Activated CD8-positive, alpha-beta memory T cell treated with anti-CD3 and anti-CD28 coated beads for 1 hour (primary cell): ENCODE measurements at places on chromosomes 5 and 9.

DNA sequence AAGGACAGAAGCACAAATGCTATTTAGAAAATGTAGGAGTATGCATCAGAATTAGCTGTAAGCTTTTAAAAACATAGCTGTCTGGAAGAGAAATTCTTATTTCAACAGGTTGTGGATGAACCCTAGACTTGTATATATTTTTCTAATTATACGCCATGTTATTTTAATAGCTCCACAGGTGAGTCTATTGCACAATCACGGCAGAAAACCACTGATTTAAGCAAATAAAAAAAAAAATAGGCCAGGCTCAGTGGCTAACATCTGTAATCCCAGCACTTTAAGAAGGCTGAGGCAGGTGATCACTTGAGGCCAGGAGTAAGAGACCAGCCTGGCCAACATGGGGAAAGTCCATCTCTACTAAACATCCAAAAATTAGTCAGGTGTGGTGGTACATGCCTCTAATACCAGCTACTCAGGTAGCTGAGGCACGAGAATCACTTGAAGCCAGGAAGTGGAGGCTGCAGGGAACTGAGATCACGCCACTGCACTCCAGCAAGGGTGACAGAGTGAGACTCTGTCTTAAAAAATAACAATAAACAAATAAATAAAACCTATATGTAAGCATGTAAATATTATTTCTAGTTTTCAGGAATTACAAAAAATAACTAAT, 11.7 kb downstream of the TRIM23 start:
- no peak for DNase-seq

GRCh38 chr5:38846379-38847011, 683 bp downstream of the OSMR start:
- DNase-seq: no peak

DNA sequence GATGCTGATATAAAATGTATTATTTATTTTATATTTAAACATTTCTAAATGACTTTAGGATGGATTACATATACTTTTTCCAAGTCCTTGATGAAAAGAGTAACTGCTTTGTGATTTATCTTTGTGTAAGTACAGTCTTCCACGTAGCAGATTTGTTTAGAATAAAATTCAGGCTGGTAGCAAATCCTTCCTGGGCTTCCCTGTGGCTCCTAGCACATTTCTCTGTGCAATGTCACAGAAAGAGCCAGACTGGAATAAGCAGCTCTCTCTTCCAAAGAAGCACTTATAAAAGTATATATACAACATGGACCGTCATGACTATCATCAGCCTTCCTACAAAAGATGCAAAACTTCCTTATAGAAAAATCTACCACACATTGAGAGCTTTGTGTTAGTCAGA, 388.6 kb downstream of the ACTL7B start:
- no peak for DNase-seq

GRCh38 chr5:159802661-159803060, 113.6 kb upstream of the ADRA1B start:
- DNase-seq: no peak

DNA sequence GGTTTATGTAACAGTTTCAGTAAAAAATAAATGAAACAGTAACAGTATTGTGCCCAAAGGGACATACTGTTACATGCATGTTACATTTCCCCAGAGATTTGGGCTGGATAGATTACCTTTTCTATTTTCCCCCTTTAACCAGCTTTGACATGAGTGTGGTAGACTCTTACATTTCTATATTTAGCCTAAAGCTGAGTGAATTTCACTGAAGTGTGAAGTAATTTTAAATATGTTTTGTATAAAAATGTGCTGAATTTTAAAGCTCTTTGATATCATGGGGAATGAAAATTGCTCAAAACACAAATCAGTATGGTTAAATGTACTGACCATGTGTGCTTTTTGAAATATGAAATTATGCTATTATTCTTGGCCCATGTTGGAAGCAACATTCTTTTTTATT, 122.3 kb upstream of the CDH10 start:
- DNase-seq: no peak

GRCh38 chr5:2403296-2403695, 348.2 kb downstream of the IRX2 start:
- no peak for DNase-seq

- no peak for DNase-seq
Measured at GRCh38 chr9:21974343-21974721, 19.9 kb downstream of the CDKN2A start.

GRCh38 chr9:14535161-14535955, 157.9 kb downstream of the ZDHHC21 start:
- no peak for DNase-seq

GRCh38 chr5:103562453-103563157, at the start of gene NUDT12:
TSS of gene NUDT12 (minus strand) at chr5:103562789. CDS start at chr5:103560248, 2,541 bp downstream.
- no peak for DNase-seq

DNA sequence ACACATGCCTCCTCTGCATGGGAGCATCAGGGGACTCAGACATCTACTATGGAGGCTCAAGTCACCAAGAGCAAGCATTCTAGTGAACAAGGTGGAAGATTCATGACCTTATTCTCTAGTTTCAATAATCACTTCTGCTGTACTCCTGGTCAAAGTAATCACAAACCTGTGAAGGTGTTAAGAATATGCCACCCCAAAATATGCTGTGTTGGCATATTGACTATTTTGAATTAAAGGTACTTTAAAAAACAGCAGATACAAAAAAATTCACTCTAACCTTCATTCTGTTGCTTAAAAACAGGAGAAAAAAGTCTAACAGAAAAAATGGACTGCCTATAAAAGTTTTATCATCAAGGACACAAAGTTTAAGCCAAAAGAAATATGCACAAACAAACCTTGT, 607.8 kb upstream of the TYRP1 start:
- DNase-seq: no peak

- no peak for DNase-seq
Measured at GRCh38 chr9:93517331-93517730, 59.1 kb upstream of the PHF2 start.

- no peak for DNase-seq
Measured at GRCh38 chr9:20662156-20662555, 21.9 kb upstream of the FOCAD start.

- no peak for DNase-seq
Measured at GRCh38 chr5:135829681-135830383, 4.6 kb upstream of the SLC25A48 start.

GRCh38 chr5:38329132-38329715, 70.9 kb downstream of the EGFLAM start:
- no peak for DNase-seq

GRCh38 chr9:4365055-4365454, 65.2 kb upstream of the GLIS3 start:
- DNase-seq: no peak

DNA sequence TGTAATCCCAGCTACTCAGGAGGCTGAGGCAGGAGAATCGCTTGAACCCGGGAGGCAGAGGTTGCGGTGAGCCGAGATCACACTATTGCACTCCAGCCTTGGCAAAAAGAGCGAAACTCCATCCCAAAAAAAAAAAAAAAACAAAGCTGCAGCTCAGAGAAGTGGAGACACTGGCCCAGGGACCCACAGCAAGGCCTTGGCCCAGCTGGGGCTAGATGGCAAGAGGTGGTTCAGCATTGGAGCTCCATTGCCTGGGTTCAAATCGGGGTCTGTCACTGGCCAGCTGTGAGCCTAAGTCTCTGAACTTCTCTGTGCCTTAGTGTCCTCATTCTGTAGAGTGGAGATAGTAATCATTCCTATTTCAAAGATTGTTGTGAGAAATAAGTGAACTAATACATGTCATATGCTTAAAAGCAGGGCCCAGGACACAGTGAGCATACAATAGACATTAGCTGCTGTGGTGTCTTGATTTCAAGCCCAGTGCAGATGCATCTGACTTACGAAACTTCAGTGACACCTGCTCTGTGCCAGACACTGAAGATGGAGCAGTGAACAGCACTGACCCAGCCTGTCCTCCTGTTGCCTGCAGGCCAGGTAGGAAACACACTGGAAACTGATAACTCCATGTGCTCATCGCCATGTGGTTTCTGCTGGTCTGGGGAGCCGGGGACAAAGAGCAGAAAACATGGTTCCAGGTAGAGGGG, 127.7 kb downstream of the C9orf50 start:
- no peak for DNase-seq

DNA sequence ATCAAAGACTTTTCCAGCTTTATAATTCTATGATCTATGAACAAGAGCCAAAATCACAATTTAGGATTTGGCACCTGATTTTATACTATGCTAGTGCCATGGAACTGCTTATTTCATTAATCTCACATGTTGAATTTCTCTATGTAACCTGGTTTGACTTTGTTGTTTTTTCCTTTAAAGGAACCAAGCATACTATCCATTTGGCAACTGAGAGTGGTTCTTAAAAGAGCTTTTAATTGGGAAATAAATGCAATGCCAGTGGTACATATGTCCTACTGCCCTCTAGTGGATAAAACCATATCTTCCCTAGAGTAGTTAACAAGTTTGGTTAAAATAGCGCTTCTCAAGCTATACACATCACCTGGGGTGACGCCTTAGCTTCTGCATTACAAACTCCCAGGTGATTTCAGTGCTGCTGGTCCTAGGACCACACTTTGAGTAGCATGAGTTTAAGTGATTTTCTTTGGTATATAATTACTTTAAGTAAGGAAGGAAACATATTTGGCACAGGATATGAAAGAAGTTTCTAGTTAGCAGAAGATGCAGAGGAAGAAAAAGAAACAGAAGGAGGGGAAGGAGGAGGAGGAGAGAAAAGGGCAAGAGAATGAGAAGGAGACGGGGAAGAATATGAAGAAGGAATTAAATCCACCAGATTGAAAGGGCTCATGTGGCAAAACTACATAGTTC, 56.8 kb downstream of the FGF10 start:
- no peak for DNase-seq

DNA sequence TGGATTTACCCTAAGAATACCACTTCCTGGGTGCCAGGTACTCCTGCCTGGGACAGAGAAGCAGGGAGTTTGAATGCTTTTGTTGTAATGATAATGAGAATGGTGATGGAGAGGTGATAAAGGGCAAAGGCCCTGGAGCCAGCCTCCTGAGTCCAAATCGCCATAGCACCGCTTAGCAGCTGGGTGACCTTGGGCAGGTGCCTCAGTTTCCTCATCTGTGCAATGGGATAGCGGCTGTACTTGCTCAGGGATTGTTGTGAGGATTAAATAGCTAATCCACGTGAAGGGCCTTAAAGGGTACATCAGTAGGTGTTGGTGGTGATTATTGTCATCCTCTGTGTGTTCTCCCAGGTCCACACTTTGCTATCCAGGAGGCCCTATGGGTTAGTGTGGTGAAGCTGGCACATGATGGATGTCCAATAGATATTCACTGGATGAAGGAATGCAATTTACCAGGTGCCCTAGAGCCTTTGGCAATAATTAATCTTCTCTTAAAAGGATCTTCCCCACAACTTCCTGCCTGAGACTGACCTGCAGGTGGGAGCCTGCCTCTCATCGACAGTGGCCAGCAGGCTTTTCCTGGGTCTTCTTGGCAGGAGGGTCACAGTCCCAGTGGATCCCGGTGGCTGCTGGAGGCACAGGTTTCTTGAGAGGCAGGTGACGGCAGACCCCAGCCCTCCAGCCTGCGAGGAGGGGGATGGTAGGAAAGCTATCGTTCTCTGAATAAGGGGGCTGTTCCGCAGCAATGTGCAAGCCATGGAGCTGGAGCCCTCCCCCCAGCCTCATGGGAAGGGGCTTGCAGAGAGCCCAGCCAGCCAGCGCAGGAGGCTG, 160.2 kb downstream of the MACROH2A1 start:
- no peak for DNase-seq

GRCh38 chr9:105679257-105680022, 14.9 kb upstream of the TMEM38B start:
- DNase-seq: no peak

- no peak for DNase-seq
Measured at GRCh38 chr9:85729882-85730281, 11.9 kb downstream of the AGTPBP1 start.

GRCh38 chr9:133888809-133889491, 103.2 kb downstream of the VAV2 start:
- no peak for DNase-seq

GRCh38 chr9:17090041-17090440, 44.8 kb upstream of the CNTLN start:
- DNase-seq: no peak

- no peak for DNase-seq
Measured at GRCh38 chr5:176985516-176985915, 21.1 kb downstream of the UIMC1 start.

DNA sequence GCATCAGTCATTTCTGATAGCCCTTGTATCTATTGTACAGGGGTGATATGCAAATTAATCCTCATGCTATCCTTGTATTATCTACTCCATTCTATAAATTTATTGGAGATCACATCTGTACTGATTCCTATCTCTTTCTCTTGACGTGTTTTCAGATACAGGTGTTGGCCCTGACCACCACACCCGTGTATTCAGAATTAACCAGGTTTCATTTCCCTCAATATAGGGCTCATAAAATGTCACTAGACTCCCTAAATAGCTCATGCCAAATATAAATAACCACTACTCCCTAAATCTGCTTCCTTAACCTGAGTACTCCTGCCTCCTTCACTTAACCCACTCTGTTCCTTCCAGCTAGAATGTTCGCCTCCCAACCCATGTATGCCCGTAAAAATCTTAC, 522.8 kb upstream of the KLF4 start:
- no peak for DNase-seq

DNA sequence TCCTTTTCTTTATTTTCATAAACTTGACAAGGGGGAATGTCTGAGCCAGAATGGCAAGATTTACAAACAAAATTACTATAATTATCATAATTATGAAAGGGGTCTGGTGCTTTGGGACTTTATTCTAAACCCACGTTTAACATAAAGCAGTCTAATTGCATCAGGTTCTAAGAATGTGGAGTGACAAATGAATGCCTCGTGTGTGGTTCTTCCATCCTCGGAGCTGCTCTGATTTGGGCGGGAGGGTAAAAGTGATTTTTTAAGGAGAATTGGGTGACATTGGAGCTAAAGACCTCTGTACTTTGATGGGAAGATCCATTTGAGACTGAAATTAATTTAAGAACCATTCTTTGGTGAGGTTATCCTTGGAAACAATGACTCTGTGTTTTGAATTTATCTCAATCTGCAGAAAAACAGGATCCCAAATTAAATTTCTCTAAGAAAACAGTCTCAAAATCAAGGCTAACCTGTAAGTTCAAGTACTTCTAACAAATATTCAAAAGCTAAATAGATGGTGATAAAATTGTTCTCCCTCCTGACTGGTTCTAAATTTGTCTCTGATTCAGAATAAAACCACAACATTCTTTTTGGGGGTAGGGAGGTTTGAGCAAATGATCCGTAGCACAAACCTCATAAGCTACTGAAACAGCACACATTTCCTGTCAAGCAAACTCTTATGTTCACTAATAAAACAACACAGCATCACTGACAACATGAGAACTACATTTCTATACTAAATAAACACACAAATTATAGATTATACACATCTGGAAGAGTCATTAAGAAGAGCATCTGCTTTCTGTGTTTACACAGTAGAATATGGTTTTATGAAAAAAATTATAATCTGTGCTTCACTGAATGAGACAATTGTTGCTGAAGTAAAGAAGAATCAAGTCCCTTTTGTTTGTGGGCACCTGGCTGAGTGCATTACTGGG, 85.5 kb downstream of the DCP2 start:
- no peak for DNase-seq

GRCh38 chr9:94619026-94619425, 20.3 kb downstream of the FBP1 start:
- no peak for DNase-seq

GRCh38 chr9:109346904-109347303, 26.0 kb upstream of the EPB41L4B start:
- no peak for DNase-seq
